Fibroblast of lung (primary cell): ENCODE measurements at places on chromosomes 6 and 20. TPM values are rescaled to one million over a fixed set of nuclear protein-coding genes. Genes with fewer than 3 reads are reported as not detected.

DEFB126 gene
- not detected in 2 replicates for total RNA-seq

SIRPB2 gene
- total RNA-seq, result not detected in 2 replicates

GMDS gene
- 8.5 and 12.7 TPM in 2 replicates for total RNA-seq

CYP24A1 gene
- total RNA-seq, result 0.26 TPM in 1 of 2 replicates, not detected in the other

NINL gene
- total RNA-seq, result 11.3 and 16.3 TPM in 2 replicates

OXT gene
- not detected in 2 replicates for total RNA-seq

ESF1 gene
- 13.2 and 15.2 TPM in 2 replicates for total RNA-seq

C6orf58 gene
- total RNA-seq, result not detected in 2 replicates

SLC17A4 gene
- not detected in 2 replicates for total RNA-seq

OPN5 gene
- not detected in 2 replicates for total RNA-seq

TREM2 gene
- under 0.01 and 0.17 TPM in 2 replicates for total RNA-seq

PPP1R3G gene
- total RNA-seq, result 2.1 and 3.3 TPM in 2 replicates

TOX2 gene
- total RNA-seq, result 4.4 and 5.9 TPM in 2 replicates

PNPLA1 gene
- not detected in 2 replicates for total RNA-seq

SLC22A7 gene
- not detected in 2 replicates for total RNA-seq

BCAS1 gene
- under 0.01 and 0.17 TPM in 2 replicates for total RNA-seq

ZC3H12D gene
- under 0.01 and 0.17 TPM in 2 replicates for total RNA-seq

GOPC gene
- 42.1 and 45.4 TPM in 2 replicates for total RNA-seq

HLA-DMB gene
- total RNA-seq, result 0.51 and 0.83 TPM in 2 replicates

MYL9 gene
- 9.2 and 25.4 TPM in 2 replicates for total RNA-seq

RIPOR2 gene
- total RNA-seq, result 0.51 and 3.6 TPM in 2 replicates

BPIFB1 gene
- not detected in 2 replicates for total RNA-seq
